ENCODE measurements at places on chromosomes 5 and 9. TPM values are rescaled to one million over a fixed set of nuclear protein-coding genes. Genes with fewer than 3 reads are reported as not detected.

The FNBP1 gene
- 37.9 TPM for polyA plus RNA-seq

The MVB12B gene
- polyA plus RNA-seq = 13.6 TPM

The CMBL gene
- polyA plus RNA-seq = 16.1 TPM

The ACOT12 gene
- 0.44 TPM for polyA plus RNA-seq

The TRIM41 gene
- polyA plus RNA-seq = 61.5 TPM

The FOXD4L6 gene
- polyA plus RNA-seq = not detected

The ADRB2 gene
- 0.76 TPM for polyA plus RNA-seq

The PCDHGB7 gene
- polyA plus RNA-seq = 6.6 TPM

The NUTM2G gene
- polyA plus RNA-seq = 2.7 TPM

The DNAJA1 gene
- polyA plus RNA-seq = 256 TPM

The SEPTIN8 gene
- 16.4 TPM for polyA plus RNA-seq

The EDIL3 gene
- 8.6 TPM for polyA plus RNA-seq

- DNase-seq = no peak
- H3K27ac ChIP-seq = no peak overlapping the region
- no peaks in the 10 kb centered on the region for H3K27me3 ChIP-seq
- no peaks in the 10 kb centered on the region for H3K36me3 ChIP-seq
- no peak overlapping the region for H3K4me3 ChIP-seq
Observed at GRCh38 chr5:22910523-22910922, 57.4 kb upstream of the CDH12 start.

GRCh38 chr9:37386988-37387387 lies 35.5 kb upstream of the GRHPR start:
- no peak overlapping the region for H3K27ac ChIP-seq
- H3K4me3 ChIP-seq = no peak overlapping the region
- H3K4me1 ChIP-seq = no peaks in the 10 kb centered on the region
- no peaks in the 10 kb centered on the region for H3K36me3 ChIP-seq
- no peaks in the 10 kb centered on the region for H3K27me3 ChIP-seq

- H3K4me3 ChIP-seq = no peak overlapping the region
- no peaks in the 10 kb centered on the region for H3K4me1 ChIP-seq
- DNase-seq = no peak
- H3K27me3 ChIP-seq = no peaks in the 10 kb centered on the region
- no peaks in the 10 kb centered on the region for H3K36me3 ChIP-seq
Observed at GRCh38 chr5:40999142-40999541, 72.0 kb downstream of the MROH2B start.

DNA sequence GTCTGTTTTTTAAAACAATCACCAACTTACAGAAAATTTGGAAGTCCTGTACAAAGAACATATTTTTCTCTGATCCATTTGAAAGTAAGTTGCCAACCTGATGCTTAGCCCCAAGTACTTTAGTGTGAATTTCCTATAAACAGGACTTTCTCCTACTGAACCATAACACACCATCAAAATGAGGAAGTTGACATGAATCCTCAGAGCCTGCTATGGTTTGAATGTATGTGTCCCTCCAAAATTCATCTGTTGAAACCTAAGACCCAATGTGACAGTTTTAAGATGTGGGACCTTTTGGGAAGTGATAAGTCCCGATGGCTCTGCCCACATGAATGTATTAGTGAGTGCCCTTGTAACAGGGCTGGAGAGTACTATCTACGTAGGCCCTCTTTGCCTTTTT lies 6.4 kb upstream of the ACOT12 start:
- no peaks in the 10 kb centered on the region for H3K36me3 ChIP-seq
- H3K4me3 ChIP-seq = no peak overlapping the region
- no peaks in the 10 kb centered on the region for H3K4me1 ChIP-seq
- H3K27ac ChIP-seq = no peak overlapping the region
- H3K27me3 ChIP-seq = no peaks in the 10 kb centered on the region
- DNase-seq = no peak

GRCh38 chr5:116076496-116076895 lies 8.3 kb upstream of the COMMD10 start:
- H3K27ac ChIP-seq = no peak overlapping the region
- no peaks in the 10 kb centered on the region for H3K36me3 ChIP-seq
- no peak for DNase-seq
- H3K4me3 ChIP-seq = no peak overlapping the region
- no peaks in the 10 kb centered on the region for H3K27me3 ChIP-seq

GRCh38 chr5:119840175-119840574 lies 210.8 kb downstream of the FAM170A start:
- H3K4me1 ChIP-seq = no peaks in the 10 kb centered on the region
- H3K27me3 ChIP-seq = no peaks in the 10 kb centered on the region
- DNase-seq = no peak
- H3K4me3 ChIP-seq = no peak overlapping the region
- H3K36me3 ChIP-seq = no peaks in the 10 kb centered on the region

DNA sequence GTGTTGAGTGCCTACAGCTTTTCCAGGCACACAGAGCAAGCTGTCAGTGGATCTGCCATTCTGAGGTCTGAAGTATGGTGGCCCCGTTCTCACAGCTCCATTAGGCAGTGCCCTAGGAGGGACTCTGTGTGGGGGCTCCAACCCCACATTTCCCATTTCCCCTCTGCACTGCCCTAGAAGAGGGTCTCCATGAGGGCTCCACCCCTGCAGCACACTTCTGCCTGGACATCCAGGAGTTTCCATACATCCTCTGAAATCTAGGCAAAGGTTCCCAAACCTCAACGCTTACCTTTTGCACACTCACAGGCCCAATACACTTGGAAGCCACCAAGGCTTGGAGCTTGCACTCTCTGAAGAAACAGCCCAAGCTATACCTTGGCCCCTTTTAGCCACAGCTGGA lies 131.3 kb downstream of the DEPDC1B start:
- H3K27ac ChIP-seq = no peak overlapping the region
- no peak overlapping the region for H3K4me3 ChIP-seq
- DNase-seq = no peak
- H3K4me1 ChIP-seq = no peaks in the 10 kb centered on the region

DNA sequence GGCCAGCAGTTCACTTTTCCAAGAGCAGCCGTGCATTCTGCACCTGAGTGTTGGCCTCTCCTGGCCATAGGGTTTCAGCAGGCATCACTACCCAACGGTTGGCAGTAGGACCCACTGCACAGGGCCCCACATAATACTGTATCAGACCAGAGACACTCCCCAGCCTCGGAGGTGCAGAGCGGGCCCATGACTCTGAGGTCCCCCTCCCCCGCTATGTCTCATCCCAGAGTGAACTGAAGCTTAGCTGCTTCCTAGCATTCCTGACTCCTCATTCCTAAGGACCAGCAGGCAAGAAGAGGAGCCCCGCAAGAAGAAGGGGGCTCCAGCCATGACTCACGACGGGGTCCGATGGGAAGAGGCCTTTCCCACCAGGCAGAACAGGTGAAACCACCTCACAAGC lies 67.2 kb downstream of the CAMSAP1 start:
- no peaks in the 10 kb centered on the region for H3K27me3 ChIP-seq
- H3K36me3 ChIP-seq = no peaks in the 10 kb centered on the region

- peaks cover 12% of the 10 kb centered on the region for H3K4me1 ChIP-seq
- DNase-seq = no peak
- H3K27ac ChIP-seq = no peak overlapping the region
- H3K36me3 ChIP-seq = no peaks in the 10 kb centered on the region
- H3K4me3 ChIP-seq = no peak overlapping the region
- H3K27me3 ChIP-seq = no peaks in the 10 kb centered on the region
Observed at GRCh38 chr5:172821340-172821985, 12.6 kb upstream of the ERGIC1 start.

DNA sequence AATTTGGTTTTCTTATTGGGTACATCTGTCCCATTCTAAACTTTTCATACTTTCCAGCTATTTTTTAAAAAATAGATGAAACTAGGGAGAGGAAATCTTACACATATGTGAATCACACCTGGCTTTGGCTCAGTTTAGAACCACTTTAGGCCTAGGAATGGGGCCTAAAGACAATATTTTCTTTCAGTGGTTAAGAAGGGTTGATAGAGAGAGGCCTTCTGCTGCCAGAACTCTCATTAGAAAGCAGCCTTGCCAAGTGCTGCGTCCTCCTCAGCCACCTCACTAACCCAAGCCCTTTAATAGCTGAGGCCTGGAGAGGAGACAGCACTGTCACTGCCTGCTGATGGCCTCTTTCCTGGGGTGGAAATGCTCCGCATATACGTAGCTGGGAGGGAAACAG lies 167.5 kb downstream of the SAXO1 start:
- no peaks in the 10 kb centered on the region for H3K4me1 ChIP-seq
- H3K4me3 ChIP-seq = no peak overlapping the region
- H3K27ac ChIP-seq = no peak overlapping the region
- no peaks in the 10 kb centered on the region for H3K36me3 ChIP-seq
- H3K27me3 ChIP-seq = no peaks in the 10 kb centered on the region
- DNase-seq = no peak

- no peaks in the 10 kb centered on the region for H3K4me1 ChIP-seq
- H3K27ac ChIP-seq = no peak overlapping the region
- H3K4me3 ChIP-seq = no peak overlapping the region
- no peaks in the 10 kb centered on the region for H3K27me3 ChIP-seq
- DNase-seq = no peak
Observed at GRCh38 chr9:5478206-5478605, 27.9 kb downstream of the CD274 start.

GRCh38 chr9:14560194-14560593 lies 133.0 kb downstream of the ZDHHC21 start:
- no peaks in the 10 kb centered on the region for H3K4me1 ChIP-seq
- H3K36me3 ChIP-seq = no peaks in the 10 kb centered on the region
- DNase-seq = no peak
- no peak overlapping the region for H3K27ac ChIP-seq
- H3K4me3 ChIP-seq = no peak overlapping the region

- no peaks in the 10 kb centered on the region for H3K27me3 ChIP-seq
- H3K4me1 ChIP-seq = no peaks in the 10 kb centered on the region
- no peaks in the 10 kb centered on the region for H3K36me3 ChIP-seq
- no peak for DNase-seq
Observed at GRCh38 chr5:53008751-53009150, 19.6 kb downstream of the ITGA2 start.

DNA sequence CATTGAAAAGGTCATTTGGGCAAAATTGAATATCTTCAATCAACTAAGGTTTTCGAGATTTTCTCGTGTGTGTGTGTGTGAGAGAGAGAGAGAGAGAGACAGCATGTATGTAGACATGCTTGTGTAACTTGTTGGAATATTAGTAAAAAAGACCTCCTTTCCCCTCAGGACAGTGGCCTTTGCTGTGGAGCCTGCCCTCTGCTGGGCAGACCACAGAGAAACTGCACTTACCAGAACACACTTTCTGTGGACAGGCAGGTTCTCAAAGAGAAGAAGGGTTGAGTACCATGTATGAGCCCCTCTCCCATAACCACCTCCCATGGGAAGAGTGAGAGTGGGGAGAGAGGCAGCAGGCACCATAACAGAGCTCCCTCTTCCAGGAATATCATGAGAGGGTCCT lies 45.6 kb downstream of the CFAP90 start:
- no peaks in the 10 kb centered on the region for H3K36me3 ChIP-seq

DNA sequence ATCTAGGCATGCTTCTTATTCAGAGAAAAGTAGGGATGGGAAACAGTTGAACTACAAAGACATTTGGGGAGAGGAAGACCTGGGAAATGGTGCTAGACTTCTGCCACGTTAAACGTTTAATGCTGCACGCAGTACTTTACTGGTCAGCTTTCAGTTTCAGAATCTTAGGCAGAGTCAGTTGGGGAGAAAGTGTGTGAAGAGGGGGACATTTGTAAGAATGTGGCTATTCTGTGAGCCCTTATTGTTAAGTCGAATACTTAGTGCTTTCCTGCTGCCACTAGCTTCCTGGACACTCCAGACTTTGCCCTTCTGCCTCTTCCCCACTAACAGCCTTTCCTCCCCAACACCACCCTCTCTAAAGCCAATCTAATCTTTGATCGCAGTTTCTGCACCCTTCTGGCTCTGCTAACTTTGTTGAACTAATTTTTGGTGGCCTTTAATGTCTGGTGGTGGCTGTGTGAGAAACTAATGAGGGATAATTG lies 6.1 kb downstream of the CYSTM1 start:
- H3K27me3 ChIP-seq = no peaks in the 10 kb centered on the region
- H3K4me1 ChIP-seq = peaks cover 26% of the 10 kb centered on the region
- H3K4me3 ChIP-seq = no peak overlapping the region
- H3K36me3 ChIP-seq = no peaks in the 10 kb centered on the region

- no peaks in the 10 kb centered on the region for H3K36me3 ChIP-seq
- no peak for DNase-seq
- peaks cover 17% of the 10 kb centered on the region for H3K4me1 ChIP-seq
- no peak overlapping the region for H3K27ac ChIP-seq
Observed at GRCh38 chr5:149360272-149360671, 2.4 kb downstream of the PCYOX1L start.

- H3K36me3 ChIP-seq = no peaks in the 10 kb centered on the region
- H3K27ac ChIP-seq = no peak overlapping the region
- no peaks in the 10 kb centered on the region for H3K27me3 ChIP-seq
- H3K4me1 ChIP-seq = no peaks in the 10 kb centered on the region
- no peak overlapping the region for H3K4me3 ChIP-seq
- no peak for DNase-seq
Observed at GRCh38 chr9:87834357-87834756, 48.3 kb upstream of the SPATA31E1 start.

GRCh38 chr9:136014924-136015633 lies 53.9 kb upstream of the UBAC1 start:
- peaks cover 19% of the 10 kb centered on the region for H3K4me1 ChIP-seq
- DNase-seq = no peak
- H3K27ac ChIP-seq = no peak overlapping the region
- no peaks in the 10 kb centered on the region for H3K36me3 ChIP-seq
- no peak overlapping the region for H3K4me3 ChIP-seq

DNA sequence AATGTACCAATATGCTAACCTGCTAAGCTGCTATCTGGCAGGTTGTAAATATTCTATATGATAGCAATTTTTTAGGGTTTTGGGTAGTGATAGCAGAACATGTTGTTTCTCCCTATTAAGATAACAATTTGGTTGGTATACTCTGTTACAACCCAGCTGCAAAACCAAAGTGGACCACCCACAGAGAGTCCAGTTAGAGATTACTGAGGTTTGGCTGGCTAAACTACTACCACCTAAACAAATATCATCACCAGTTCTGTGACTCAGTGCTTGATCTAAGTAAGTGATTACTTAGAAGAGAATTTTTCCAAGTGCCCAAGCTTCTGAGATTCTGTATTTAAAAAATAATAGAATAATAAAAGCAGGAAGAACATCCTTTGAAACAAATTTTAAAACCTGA lies 72.3 kb downstream of the XRCC4 start:
- H3K4me1 ChIP-seq = peaks cover 5% of the 10 kb centered on the region
- H3K4me3 ChIP-seq = no peak overlapping the region
- no peaks in the 10 kb centered on the region for H3K36me3 ChIP-seq
- H3K27me3 ChIP-seq = no peaks in the 10 kb centered on the region

Data from testis (tissue), 5 donors.